CD8-positive, alpha-beta T cell (primary cell): ENCODE measurements at places on chromosomes 1 and 21. TPM values are rescaled to one million over a fixed set of nuclear protein-coding genes. Genes with fewer than 3 reads are reported as not detected.

ATP6V1G3 gene
- not detected for total RNA-seq

ACBD6 gene
- total RNA-seq: 24.6 TPM

DNA sequence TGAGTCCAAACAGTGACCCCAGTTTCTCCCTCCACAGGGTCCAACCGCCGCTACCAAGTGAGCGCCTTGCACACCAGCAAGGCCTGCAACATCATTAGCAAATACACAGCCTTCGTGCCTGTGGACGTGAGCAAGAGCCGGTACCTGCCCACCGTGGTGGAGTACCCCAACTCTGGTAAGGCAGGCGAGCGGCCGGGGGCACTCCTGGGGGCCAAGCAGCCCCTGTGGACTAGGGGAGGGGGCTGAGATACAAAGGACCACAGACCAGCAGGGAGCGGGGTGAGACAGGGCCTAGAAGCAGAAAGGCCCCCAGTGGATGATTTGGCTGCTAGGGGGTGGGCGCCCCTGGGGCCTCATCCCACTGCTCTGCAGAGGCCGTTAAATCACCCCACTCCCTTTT lies 54.7 kb downstream of the VWA5B1 start:
- DNase-seq: no peak

GRCh38 chr1:7263021-7263960 lies 478.0 kb downstream of the CAMTA1 start:
- no peak for DNase-seq

DNA sequence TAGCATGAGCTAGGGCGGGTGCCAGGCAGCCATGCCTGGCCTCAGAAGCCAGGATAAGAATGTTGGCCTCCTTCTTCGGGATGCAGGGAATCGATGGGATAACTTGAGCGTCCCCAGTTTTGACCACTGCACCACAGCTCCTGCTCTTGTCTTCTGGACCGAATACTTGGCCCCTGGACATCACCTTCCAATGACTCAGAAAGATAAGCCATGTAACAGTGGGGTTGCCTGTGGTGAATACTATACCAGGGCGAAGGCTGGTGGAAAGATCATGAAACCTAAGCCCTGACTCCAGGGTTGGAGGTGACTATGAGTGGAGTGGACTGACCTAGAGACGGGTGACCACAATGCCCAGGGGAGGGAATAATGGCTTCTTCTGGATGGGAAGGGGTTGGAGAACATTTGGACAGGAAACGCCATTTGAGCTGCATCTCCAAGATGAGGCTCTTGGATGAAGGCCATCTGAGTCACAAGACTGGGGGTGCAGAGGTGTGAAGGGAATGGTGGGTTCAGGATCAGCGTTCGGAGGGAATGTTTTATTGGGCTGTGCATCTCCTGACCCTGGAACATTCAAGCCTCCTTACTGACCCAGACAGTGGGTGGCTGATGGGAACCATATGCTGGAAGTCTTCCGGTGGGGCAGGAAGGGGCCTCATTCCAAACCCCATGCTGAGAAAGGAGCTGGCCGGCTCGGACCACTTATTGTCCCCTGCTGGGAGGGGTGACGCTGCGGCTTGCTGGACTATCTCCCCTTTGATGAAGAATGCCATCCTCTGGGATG lies 18.5 kb upstream of the KCNE2 start:
- no peak for DNase-seq

DNA sequence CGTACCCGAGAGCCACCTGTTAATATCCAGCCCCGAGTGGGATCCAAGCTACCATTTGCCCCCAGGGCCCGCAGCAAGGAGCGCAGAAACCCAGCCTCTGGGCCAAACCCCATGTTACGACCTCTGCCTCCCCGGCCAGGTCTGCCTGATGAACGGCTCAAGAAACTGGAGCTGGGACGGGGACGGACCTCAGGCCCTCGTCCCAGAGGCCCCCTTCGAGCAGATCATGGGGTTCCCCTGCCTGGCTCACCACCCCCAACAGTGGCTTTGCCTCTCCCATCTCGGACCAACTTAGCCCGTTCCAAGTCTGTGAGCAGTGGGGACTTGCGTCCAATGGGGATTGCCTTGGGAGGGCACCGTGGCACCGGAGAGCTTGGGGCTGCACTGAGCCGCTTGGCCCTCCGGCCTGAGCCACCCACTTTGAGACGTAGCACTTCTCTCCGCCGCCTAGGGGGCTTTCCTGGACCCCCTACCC lies 1.4 kb downstream of the USP21 start:
- DNase-seq: peak; percentile 13

- peak; percentile 3 for DNase-seq
These were observed 39.6 kb upstream of the DOCK7 start for GRCh38 chr1:62727656-62728407.

GRCh38 chr1:6303397-6304012 lies 42.6 kb upstream of the GPR153 start:
- DNase-seq: no peak

- no peak for DNase-seq
These were observed 5.1 kb upstream of the PIGV start for GRCh38 chr1:26782521-26783212.

DNA sequence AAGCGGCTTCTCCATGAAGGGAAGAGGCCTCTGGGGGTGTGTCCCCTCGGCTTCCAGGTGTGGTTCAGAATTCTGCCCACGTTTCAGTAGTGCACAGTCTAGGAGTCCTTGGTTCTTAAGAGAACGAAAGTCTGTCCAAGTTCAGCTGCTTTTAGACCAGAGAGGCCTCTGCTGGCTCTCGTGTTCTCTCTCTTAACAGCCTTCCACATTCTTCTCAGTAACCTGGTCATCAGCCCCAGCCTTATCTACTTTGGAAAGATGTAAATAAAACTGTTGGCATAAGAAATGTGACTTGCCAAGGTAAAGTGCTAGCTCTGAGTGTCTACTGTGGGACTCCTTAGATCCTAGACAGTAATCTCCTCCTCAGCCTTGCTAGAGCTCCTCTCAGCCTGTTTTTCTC lies 15.3 kb upstream of the STUM start:
- DNase-seq: no peak
